Activated CD4-positive, alpha-beta memory T cell treated with anti-CD3 and anti-CD28 coated beads, Interleukin-2, amount 10 ng/mL, durations not matched to agents 7 days and 5 days (primary cell): ENCODE measurements at places on chromosomes 4 and X.

DNA sequence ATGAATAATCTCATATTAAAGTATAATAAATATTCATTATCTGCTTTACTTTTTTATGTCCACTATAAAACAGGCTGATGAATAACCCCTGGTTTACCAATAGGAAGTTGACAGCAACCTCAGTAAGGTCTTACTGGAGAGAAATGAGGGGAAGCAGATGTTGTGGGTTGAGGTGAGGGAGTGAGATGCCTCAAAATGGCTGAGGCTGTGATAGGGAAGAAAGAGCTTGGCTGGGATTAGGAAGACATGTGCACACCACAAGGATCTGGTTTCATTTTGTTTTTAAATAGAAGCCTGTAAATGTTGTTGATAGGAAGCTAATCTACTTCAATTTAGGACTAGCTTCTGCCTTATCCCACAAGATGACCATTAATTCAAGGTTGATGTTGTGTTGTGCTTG lies 14.4 kb upstream of the CYBB start:
- DNase-seq: no peak

DNA sequence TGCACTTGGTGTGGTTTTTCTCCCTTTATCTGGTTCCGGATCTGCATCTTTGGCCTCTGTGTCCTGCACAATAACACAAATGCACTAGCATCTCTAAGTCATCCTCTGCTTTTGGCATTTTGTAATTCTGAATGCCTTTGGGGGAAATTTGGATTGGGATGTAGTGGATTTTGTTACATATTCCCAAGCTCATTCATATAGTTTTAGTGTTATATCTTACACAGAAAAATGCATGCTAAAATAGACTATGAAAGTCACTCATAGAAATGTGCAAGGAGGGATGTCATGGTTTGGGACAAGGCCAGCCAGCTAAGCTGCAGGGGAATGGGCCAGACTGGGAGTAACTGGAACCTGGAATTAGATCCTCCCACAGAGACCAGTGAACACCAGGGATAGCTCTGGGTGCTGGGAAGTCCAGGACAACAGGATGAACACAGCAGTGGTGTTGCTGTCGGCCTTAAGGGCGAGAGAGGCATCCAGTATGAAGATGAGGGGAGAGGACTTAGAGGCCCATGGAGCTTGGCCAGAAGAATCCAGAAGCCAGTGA lies 20.1 kb downstream of the ENPP6 start:
- no peak for DNase-seq

GRCh38 chrX:86154553-86154952 lies 6.3 kb downstream of the DACH2 start:
- no peak for DNase-seq

GRCh38 chrX:129139837-129140598 lies 383.3 kb downstream of the SMARCA1 start:
- DNase-seq: no peak

DNA sequence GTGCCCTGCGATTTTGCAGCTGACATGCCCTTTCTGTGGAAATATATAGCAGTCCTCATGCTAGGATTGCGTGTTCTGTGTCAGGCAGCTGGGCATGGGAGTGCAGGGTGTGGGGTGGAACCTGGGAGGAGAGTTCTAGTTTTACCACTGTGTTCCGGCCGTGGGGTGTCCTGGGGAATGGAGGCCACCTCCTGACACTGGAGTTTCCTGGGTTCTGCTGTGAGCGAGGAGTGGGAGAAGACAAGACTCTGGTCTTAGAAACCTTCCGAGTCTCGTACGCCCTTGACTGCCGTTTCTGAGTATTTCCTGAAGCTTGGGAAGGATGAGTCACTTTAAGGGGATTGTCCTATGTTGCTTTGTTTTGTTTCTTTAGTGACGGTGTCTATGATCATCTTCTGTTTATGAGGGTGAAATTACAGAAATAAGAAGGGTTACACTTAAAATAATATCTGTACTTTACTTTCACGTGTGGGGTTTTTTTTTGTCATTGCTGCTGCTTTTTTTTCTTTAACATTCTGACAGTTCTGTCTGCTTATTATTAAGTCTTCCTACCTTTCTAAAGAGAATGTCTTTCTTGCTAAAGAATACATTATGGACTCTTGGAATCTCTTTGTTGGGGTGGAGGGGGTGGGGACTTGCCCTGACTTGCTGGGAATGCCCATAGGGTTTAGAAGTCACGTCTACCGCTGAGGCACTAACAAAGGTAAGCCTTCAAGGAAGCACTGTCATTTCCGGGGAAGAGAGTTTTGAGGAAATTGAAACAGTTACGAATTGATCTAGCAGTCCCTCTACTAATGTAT lies 19.1 kb downstream of the CD99 start:
- peak; percentile 42 for DNase-seq

- peak; percentile 16 for DNase-seq
Measured at GRCh38 chrX:52271206-52271605, 86.5 kb downstream of the MAGED4 start.

DNA sequence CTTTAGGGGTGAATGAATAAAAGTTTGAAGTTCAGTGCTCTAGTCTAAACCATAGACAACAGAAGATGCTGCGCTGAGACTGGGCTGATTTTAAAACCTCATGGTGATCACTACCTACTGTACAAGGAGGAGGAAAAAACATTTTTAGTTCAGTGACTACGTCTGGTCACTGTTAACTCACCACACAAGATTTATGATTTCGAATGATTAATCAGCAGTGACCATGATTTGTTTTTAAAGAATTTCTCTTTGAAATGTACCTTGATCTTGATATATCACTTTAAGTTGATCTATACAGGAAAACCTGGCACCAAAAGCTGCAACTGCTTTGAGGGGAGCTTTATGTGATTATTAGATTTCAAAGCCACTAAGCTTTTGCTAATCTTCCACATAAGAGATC lies 286.3 kb downstream of the PDGFC start:
- no peak for DNase-seq
